T1000 (cell line): ENCODE measurements at places on chromosomes 6 and 20.

- DNase-seq: no peak
Observed at GRCh38 chr6:91633374-91634111, 1046.7 kb upstream of the MAP3K7 start.

GRCh38 chr6:46331461-46331860 is 159.8 kb downstream of the RCAN2 start:
- no peak for DNase-seq

- DNase-seq: no peak
Observed at GRCh38 chr6:100946021-100946540, 65.0 kb upstream of the ASCC3 start.

GRCh38 chr6:13655700-13656099 is 40.6 kb downstream of the NOL7 start:
- no peak for DNase-seq
